CD4-positive, alpha-beta T cell treated with Interleukin-17A for 1 hour (primary cell): ENCODE measurements at places on chromosomes 5 and 9.

DNA sequence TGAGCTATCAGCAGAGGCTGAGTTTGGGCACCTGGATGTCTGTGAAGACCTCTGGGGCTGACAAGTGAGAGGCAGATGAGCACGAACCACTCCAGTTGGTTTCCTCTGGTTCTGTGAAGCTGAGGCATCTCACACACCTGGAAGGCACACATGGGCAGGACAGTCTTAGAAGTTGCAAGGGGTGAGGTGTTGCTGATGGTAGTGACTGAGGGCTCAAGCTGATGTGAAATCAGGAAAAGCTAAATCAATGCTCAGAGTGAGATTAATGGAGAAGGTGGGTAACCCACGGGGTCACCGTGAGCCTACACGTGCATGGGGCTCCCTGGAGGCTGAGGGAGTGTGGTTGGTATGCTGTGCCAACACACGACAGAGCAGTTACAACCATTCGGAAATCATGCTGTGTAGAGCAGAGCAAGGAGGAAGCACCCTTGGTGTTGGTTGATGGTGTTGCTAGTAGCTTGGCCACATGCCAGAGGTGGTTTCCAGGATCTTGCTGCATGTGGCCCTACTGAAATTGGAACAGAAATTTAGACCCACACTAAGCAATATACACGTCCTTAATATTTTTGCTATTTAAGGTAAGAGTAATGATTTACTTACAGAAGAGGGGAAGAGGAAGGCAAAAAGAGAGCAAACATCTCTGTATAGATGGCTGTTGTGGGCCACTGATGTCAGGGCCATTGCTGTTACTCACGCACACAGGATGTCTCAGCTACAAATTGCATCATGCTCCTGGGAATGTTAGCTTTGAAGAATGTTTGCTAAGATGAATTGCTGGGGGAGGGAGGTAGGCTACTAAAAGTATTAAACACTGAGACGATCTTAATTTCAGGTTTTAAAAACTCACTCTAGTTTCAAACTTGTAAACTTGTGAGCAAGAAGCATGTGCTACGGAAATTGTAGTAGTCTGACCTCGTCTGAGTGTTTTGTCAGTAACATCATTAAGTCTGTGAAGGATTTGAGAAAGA is 170.5 kb downstream of the ARHGEF28 start:
- DNase-seq = peak; percentile 14

DNA sequence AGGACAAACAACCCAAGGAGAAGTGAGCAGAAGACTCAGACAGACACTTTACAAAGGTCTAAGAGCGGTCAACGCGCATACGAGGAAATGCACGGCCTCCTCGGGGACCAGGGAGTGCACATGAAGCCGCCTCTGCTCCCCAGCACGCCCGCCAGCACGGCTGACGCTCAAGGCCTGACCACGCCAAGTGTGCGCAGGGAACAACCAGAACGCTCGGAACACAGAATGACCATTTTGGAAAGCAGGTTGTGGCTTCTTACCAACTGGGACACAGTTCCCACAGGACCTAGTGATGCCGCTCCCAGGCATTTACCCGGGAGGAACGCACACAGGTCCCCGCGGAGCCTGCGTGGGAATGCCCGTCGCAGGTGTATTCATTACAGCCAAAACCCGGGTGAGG is 191.5 kb upstream of the PPP1R26 start:
- no peak for DNase-seq

DNA sequence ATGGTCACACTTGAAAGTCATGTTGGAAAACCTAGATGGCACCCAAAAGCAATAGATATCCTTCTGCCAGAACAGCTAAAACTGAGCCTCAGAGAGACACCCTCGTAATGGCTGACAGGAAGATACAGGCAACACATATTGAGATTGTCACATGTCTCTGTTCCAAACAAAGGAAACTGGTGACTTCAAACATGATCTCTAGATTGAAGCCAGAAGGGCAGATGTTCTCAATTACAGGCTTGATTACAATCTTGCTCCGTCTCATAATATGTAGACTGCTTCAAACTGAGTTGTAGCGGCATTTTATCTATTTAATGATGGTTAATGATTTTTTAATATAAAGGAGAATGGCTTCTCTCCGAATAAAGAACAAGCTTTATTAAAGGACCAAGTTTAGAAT is 774.3 kb downstream of the KCTD16 start:
- no peak for DNase-seq

DNA sequence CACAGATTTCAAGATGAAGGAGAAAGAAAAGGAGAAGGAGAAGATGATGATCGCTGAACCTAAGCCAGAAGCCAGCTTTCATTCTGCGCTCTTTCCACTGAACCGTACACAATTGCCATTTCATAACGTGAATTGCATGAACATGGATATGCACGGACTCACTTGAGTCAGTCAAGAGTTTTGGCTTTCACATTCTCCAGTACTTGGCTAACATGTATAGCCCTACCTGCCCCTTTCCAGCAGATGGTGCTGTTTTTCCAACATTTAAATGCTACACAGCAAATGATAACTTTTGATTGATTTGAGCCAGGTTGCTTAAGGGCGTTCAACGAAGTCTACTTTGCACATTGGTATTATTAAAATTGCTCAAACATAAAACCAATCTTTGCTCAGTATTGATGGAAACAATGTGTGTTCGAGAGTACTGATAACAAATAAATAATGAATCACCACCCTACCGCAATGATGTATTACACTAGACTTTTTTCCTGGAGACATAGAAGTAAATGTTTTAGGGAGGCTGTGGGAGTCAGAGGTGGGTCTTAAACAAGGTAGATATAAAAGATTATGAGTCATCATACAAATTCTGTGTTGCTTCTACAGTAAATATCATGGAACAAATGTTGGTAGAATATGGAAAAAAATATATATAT is 196.4 kb downstream of the TRPM3 start:
- DNase-seq = no peak

DNA sequence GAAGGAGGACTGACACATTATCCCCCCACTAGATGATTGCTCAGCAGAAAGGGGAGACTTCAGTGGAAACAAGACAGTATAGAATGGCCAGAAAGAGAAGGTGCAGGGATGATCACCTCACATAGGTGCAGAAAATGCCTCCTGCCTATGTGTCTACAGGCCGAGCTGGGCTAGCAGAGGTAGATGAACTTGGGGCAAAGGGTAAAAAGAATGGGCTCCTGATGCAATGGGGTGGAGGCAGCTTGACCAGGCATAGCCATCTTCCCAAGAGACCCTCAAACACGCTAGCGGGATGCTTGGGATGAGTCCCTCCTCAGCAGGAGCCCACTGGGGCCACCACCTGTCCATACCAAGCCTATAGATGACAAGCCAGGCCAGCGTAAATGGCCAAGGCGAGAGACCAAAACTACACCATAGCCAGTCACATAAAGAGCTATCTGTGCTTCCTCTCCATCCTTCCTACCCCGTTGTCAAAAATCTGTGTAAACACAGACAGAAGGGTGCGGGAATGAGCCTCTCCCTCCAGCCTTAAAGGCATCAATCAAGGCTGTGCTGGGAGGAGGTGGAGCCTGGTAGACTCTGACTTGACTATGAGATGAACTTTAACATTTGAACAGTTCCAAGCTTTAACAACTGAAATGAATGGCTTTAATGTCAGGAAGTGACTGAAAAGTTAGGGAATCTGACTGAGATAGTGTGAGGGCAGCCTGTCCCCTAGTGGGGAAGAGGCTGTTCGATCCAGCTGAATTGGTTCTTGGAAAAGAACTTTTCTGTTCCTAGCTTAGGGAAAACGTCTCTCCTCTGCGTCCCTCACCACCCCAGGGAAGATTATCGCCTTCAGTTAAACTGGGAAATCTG is 10.4 kb downstream of the C9orf152 start:
- DNase-seq = no peak

DNA sequence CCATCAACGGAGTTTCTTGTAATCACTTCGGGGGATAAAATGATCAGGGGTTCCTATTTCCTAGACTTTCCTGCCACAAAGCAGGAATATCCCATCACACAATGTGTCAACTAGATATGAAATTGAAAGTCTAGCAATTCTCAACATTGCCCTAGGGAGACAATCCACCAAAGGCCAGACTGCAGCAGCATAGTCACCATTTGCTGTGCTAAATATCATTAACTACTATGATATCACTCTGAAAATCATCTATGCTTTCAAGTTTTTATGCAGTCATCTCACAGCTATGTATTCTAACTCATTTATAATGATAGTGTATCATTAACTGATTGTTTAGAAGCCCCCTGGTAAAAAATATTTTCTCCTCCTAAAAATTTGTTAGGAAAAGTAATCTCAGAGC is 342.6 kb upstream of the CDH6 start:
- DNase-seq = no peak

GRCh38 chr9:129608561-129609481 is 12.1 kb downstream of the C9orf50 start:
- no peak for DNase-seq

GRCh38 chr9:116933251-116933650 is 246.1 kb downstream of the TRIM32 start:
- no peak for DNase-seq

GRCh38 chr9:6194934-6195333 is 20.7 kb upstream of the IL33 start:
- DNase-seq = no peak

GRCh38 chr5:171757853-171758535 is 27.6 kb upstream of the SMIM23 start:
- no peak for DNase-seq

DNA sequence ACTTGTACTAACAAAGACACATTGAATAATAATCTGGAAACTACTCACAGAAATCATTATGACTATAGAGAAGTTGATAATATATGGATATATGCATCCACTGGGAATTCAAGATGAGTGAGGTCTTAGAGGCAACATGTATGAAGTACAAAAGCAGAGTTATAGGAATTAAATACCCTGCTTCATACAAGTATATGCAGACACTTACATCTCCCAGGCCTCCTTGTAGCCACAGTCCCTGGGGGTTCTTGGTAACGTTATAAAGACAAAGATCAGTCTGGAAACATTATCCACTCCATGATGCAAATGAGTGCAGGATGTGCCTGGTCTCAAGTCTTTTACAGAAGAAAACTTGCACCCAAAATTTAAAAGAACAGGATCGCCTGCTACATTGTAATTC is 92.4 kb upstream of the ANXA1 start:
- DNase-seq = no peak

DNA sequence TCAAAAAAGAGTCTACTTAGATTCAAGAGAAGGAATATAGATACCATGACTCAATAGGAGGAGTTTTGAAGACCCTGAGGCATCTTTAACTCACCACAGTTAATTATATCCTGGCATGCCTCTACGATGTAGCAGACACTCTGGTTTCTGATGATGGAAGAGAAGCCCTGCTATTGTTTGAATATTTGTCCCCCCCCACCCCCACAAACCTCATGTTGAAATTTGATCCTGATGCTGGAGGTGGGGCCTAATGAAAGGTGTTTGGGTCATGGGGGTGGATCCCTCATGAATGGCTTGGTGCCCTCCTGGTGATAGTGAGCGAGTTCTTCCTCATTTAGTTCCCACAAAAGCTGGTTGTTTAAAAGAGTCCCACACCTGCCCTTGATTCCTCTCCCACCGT is 147.9 kb upstream of the TBCA start:
- DNase-seq = no peak

- DNase-seq = no peak
These were observed 197.8 kb downstream of the FRMD3 start for GRCh38 chr9:83340451-83340850.

DNA sequence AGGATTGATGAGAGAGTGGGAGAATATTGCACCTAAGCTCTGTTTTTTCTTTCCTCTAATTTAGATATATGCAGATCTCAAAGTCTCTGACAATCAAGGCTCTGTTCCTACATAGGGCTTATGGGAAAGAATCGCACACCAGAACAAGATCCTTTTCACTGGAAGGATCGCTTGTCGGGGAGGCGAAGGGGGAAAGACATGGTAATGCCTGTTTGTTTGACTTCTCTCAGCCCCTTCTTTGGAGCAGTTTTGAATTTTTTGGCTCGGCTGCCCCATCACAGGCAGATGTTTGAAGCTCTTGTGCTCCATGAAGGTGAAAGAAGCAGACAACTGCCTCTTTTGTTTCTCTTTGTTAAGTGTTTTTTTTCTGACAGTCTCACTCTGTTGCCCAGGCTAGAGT is 599.9 kb upstream of the ZNF608 start:
- DNase-seq = no peak

DNA sequence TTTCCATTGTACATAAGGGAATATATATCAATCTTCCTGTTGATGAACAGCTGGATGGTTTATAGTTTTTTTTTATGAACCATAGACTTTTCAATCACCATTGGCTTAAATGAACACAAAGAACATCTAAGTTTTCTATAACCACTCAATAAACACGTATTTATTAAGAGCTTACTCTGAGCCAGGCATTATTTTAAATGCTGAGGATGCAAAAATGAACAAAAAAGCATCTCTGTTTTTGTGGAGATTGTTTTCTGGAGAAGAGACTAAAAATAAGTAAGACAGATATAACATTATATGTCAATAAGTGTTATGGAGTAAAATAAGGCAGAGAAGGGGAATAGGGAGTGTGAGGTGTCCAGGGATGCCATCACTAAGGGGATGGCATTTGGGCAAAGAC is 52.1 kb upstream of the SLC24A2 start:
- no peak for DNase-seq

- DNase-seq = no peak
These were observed 60.1 kb upstream of the GNA14 start for GRCh38 chr9:77708064-77708815.

- DNase-seq = no peak
These were observed 32.6 kb upstream of the RANBP3L start for GRCh38 chr5:36334315-36334714.

DNA sequence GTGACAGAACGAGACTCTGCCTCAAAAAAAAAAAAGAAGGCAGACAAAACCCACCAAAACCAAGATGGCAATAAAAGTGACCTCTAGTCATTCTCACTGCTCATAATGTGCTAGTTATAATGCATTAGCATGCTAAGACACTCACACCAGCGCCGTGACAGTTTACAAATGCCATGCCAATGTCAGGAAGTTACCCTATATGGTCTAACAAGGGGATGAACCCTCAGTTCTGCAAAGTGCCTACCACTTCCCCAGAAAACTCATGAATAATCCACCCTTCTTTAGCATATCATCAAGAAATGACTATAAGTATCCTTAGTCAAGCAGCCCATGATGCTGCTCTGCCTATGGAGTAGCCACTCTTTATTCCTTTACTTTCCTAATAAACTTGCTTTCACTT is 4.7 kb upstream of the BICD2 start:
- DNase-seq = no peak

- no peak for DNase-seq
These were observed 609.8 kb downstream of the PTPRD start for GRCh38 chr9:10003047-10003446.

GRCh38 chr5:157640406-157641066 is 11.7 kb downstream of the SOX30 start:
- DNase-seq = no peak

- no peak for DNase-seq
These were observed 736.9 kb downstream of the TLE1 start for GRCh38 chr9:80952363-80952922.
